IMR-90 (cell line): ENCODE measurements at places on chromosomes 11 and 22. TPM values are rescaled to one million over a fixed set of nuclear protein-coding genes. Genes with fewer than 3 reads are reported as not detected.

The GRM5 gene
- under 0.01 TPM in 2 replicates for total RNA-seq

The ANO5 gene
- total RNA-seq: not detected in 2 replicates

The HRAS gene
- 99.4 and 108 TPM in 2 replicates for total RNA-seq

The ARSA gene
- total RNA-seq: 3.1 and 3.4 TPM in 2 replicates

GRCh38 chr11:123125169-123125568, 63.2 kb upstream of the HSPA8 start:
- no peak for DNase-seq

The C22orf42 gene
- total RNA-seq: not detected in 2 replicates

DNA sequence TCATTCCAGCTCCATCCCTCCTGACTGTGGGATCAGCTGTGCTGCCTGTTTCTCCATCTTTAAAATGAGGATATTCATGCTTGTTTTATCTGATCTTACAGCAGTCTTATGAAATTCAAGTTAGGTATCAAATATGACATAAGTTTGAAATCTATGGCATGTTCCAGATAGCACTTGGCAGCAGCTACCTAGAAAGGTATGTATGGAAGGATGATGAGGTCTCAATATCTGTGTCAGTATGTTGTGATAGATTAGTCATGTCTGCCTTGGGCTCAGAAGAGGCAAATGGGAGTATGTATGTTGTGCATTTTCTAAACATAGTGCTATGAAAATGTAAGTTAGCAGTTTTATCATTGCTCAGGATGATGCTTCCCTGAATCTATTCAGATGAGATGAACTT, 122.1 kb downstream of the NAV2 start:
- peak; percentile 17 for DNase-seq

- no peak for DNase-seq
Measured at GRCh38 chr22:29979777-29980321, 96.9 kb downstream of the MTMR3 start.

The RBMXL2 gene
- total RNA-seq: not detected in 2 replicates

DNA sequence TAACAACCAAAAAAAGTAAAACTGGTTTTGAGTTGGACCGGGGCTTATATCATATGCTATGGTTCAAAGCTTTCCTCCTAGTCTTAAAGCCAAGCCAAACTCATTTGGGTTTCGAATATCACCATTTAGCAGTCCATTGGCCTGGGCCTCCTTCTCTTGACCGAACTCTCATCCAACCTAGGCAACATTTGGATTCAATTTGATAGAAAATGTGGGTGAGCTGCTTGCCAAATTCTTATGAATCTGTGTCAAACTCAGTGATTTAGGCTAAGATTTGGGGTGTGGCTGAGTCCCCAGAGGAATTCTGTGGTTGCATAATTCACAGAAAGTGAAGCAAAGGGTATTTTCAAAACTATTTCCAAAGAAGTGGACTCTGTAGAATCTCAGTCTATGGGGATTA, 83.7 kb downstream of the BLID start:
- DNase-seq: no peak

DNA sequence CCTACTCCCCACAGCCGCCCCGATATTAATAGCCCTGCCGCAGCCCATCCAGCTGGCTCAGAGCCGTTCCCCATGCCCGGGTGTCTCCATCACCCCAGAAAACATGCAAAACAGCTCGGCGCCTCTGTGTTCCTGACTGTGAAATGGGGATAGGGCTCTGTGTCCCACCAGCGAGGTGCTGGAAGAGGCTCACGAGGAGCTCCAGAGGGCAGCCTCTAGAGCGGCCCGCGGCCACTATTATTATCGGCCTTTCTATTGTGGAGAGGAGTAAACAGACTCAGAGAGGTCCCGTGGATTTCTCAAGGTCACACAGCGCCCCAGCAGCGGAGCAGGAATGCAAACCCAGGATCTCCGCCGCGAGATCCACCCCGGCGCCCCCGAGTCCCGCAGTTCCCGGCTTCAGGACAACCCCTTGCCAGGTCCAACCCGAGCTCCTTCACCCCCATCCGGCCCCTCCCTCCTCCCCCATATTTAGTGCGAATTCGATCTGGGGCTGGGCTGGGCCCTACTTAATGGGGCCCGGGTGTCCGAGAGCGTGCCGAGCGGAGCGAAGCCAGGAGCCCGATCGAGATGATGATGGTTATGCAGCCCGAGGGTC, at the start of gene ACTN3:
ACTN3 (plus strand) TSS at position 536 of the 598 bp plus-strand sequence; CDS start at position 571, 35 bp downstream.
- DNase-seq: no peak

DNA sequence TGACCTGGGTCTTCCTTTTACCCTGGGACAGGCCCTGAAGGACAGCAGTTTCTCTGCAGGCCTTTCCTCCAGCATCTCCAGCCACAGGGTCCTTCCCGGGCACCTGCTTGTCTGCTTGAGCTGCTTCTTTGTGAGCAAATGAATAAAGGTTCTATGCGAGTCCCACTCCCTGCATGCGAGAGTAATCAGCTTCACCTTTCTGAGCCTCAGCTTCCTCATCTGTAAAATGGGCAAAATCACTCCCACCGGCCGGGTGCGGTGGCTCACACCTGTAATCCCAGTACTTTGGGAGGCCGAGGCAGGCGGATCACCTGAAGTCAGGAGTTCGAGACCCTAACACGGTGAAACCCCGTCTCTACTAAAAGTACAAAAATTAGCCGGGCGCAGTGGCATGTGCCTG, 31.1 kb downstream of the IFT27 start:
- no peak for DNase-seq

GRCh38 chr11:68840661-68841653, 759 bp downstream of the CPT1A start:
- peak; percentile 31 for DNase-seq

The P2RY6 gene
- under 0.01 TPM in 1 of 2 replicates, not detected in the other for total RNA-seq

The KCNJ4 gene
- total RNA-seq: not detected in 2 replicates

The SAA4 gene
- total RNA-seq: not detected in 2 replicates

The LRRC32 gene
- total RNA-seq: 4.2 and 5.2 TPM in 2 replicates

DNA sequence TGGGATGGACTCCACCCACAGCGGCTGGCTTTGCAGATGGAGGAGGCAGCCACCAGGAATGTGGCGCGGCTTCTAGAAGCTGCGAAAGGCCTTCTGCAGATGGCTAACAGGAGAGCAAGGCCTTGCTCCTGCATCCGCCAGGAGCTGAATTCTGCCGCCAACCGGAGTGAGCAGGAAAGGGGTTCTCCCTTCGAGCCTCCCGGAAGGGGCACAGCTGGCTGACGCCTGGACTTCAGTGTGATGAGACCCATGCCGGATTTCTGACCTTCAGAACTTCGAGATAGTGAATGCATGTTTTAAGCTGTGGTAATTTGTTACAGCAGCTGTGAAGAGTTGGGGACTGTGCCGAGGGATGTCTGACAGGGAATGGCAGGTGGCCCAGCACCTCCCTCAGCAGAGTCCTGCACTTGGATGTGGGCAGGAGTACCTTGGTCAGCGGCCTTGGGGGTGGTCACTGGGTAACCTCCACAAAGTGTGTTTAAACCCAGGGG, 7.7 kb downstream of the TBC1D22A start:
- no peak for DNase-seq

DNA sequence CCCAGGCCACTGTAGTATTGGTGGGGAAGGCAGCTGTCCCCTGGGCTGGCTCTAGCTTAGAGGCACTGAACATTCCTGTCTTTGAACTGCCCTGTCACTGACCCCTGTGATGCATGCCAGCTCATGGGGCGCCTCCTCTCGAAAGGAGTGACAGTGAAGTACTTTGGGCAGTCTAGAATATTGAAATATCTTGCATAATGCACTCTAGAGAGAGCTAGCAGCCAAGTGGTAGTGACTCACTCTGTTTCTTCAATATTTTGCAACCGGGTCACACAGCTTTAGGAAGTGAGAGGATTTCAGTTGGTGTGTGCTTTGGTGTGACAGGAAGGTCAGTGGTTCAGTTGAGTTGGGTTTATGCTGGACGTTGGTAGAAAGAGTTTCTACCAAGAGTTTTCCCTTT, 35.5 kb upstream of the ST14 start:
- peak; percentile 89 for DNase-seq

The GGTLC2 gene
- total RNA-seq: not detected in 2 replicates

DNA sequence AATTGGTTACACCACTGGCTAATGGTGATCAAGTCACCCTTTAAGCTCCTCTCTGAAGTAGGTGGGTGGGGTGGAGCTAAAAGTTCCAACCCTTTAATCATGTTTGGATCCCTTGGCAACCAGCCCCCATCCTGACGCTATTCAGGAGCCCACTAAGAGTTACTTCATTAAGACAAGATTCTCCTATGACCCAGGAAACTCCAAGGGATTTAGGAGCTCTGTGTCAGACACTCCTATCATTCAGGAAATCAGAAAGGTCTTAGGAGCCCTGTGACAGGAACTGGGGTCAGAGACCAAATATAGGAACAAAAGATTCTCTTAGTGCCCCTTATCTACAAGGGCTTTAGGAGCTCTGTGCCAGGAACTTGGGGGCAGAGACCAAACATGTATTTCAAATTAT, 141.3 kb downstream of the ATG16L2 start:
- no peak for DNase-seq

DNA sequence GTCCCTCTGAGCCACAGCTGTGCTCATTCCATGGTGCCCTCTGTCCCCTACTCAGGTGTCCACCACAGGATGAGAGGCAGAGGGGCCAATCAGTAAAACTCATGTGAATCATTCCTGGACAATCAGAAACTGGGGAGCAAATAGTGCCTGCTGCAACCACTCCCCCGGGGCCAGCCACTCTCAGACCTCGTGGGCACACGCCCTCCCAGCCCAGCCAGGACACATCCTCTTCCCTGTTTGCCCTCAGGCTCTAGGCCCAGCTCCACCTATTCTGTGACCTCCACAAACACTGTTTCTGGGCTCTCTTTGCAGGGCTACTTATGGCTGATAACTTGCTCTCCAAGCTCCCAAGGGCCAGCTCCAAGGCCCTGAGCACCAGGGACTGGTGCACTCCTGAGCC, 14.0 kb upstream of the KCTD14 start:
- DNase-seq: no peak

- DNase-seq: no peak
Measured at GRCh38 chr11:81852896-81853295, 880.8 kb downstream of the FAM181B start.

DNA sequence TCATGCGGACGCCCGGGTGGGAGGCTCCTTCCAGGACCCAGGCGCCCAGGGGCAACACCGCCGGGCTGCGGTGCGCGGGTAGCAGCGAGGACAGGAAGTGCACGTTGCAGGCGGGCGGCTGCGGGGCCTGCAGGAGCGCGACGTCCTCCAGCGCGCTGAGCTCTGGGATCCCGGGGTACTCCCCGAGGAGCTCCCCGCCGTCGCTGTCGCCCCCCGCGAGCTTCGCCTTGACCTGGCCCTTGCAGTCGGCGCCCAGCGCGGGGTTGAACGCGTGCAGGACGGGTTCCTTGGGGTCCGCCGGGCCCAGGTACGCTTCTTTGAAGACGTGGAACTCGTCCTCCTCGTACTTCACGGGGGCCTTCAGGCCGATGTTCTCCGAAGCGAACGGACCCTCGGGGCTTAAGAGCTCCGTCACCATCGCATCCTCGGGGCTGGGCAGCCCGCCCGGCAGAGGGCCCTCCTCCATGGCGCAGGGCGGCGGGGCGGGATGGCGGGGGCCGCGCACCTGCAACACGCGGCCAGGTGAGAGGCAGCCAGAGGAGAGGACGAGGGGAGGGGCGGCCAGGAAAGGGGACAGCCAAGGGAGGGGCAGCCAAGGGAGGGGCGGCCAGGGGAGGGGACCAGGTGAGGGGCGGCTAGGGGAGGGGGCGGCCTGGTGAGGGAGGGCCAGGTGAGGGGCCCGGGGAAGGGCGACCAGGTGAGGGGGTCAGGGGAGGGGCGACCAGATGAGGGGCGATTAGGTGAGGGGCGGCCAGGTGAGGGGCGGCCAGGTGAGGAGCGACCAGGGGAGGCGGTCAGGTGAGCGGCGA, 921 bp downstream of the TESMIN start:
- no peak for DNase-seq

The ZBTB16 gene
- not detected in 2 replicates for total RNA-seq

GRCh38 chr11:126347751-126348668, 7.5 kb upstream of the ST3GAL4 start:
- no peak for DNase-seq

The OR5P2 gene
- total RNA-seq: 0.28 TPM in 1 of 2 replicates, not detected in the other

- no peak for DNase-seq
Measured at GRCh38 chr11:82523141-82523540, 210.5 kb downstream of the FAM181B start.

DNA sequence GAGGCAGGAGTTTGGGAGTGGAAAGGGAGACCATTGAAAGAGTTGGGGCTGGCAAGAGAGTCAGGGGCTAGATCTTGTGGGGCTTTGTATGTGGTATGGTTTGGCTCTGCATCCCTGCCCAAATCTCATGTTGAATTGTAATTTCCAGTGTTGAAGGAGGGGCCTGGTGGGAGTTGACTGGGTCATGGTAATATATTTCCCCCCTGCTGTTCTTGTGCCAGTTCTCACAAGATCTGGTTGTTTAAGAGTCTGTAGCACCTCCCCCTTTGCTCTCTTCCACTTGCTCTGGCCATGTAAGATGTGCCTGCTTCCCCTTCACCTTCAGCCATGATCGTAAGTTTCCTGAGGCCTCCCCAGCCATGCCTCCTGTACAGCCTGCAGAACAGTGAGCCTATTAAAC, 10.1 kb upstream of the RAB3IL1 start:
- no peak for DNase-seq

DNA sequence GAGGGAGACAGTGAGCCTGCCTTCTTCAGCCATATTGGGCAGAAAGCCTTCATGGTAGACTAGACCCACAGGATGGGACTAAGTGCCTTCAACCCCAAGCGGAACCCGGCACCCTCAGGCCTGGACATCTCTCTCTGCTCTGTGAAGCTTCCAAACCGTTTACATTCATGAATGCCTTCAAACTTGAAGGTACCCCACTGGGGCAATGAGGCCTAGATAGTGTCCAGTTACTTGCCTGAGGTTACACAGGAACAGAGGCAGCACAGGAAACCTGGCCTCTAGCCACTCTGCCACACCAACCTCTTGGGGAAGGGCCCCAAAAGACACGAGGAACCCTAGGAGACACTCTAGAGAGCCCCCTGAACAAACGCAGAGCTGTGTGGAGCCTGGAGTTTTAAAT, 14.5 kb upstream of the CYP2R1 start:
- no peak for DNase-seq

DNA sequence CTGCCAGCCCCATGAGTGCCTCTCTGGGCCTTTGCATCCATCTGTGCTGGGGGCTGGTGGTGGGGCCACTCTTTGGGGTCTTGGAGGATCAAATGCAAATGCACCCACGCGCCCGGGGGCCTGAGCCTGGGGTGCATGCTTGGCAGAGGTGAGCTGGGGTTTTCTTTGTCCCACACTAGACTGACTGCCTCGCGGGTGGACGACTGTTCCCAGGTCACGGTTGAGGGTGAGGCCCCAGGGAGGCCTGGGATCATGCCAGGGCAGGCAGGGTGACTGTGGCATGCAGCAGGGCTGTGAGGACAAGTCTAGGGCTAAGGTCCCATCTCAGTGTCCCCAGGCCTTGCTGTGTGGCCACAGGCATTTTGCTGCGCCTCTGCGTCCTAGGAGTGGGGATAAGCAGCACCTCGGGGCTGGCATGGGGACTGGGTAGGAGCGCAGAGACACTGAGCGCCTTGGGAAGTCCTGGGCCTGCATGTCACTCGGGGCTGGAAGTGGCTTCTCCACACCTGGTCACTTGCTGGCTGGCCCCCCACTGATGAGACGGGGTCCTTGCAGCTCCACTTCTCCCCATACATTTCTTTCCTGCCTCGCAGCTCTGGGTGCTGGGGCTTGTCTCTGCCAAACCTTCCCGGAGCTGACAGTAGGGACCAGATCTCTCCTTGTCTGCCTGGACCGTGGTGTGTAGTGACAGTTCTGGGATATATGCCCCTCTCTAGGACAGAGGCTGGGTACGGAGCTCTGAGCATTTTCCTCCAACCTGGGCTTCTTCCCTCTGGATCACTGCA, 133.1 kb downstream of the CTTN start:
- DNase-seq: no peak

GRCh38 chr11:8202516-8203413, 33.9 kb upstream of the RIC3 start:
- no peak for DNase-seq

The TEX54 gene
- total RNA-seq: not detected in 2 replicates
